ENCODE measurements at places on chromosomes 7 and 10.

- DNase-seq: no peak
Observed at GRCh38 chr10:98444314-98445006, 2.3 kb downstream of the HPS1 start.

- no peak for DNase-seq
Observed at GRCh38 chr7:7385421-7385820, 150.3 kb downstream of the COL28A1 start.

- no peak for DNase-seq
Observed at GRCh38 chr7:77752016-77752415, 46.2 kb downstream of the TMEM60 start.

- DNase-seq: no peak
Observed at GRCh38 chr7:152189061-152189460, 163.6 kb downstream of the GALNT11 start.

DNA sequence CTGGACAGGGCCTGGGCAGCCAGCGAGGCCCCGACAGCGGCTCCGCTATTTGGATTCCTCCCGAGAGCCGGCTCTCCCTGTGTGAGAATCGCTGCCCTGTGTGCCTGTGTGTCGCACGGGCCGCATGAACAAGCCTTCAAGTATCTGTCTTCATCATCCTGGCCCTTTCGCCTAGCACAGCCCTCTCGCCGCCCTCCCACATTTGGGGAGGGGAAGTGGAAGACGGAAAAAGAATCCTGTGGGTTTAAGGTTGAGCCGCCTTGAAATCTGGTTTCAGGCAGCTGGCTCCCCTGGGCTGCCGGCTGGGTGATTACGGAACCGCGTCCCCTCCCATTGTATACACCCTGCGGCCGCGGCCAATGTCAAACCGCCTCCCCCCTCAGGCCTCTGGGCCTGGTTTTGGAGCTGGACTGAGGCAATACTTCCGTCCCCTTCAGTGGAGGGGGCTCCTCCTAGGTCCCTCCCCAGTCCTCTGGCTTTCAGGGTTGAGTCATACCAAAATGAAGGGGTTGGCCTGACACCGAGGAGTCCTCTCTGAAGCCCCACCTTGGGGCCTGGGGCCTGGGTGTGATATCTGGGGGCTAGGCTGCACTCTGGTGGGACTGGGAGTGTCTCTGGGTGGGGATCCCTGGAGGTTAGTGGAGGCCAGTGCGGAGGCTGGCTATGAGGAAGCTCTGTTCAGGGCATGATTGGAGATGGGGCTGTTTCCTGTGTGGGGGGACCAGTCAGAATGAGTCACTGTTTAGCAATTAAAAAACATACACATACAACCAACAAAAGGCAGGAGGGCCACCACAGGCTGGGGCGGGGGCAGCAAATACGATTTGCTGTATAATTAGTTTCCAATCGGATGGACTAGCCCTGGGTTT lies 1.7 kb downstream of the TRIM8 start:
- DNase-seq: no peak

GRCh38 chr10:129021594-129022304 lies 445.3 kb upstream of the MGMT start:
- DNase-seq: peak; percentile 28

- DNase-seq: no peak
Observed at GRCh38 chr10:50909334-50910014, 24.0 kb upstream of the A1CF start.

- no peak for DNase-seq
Observed at GRCh38 chr7:45216622-45217165, 59.1 kb downstream of the RAMP3 start.

DNA sequence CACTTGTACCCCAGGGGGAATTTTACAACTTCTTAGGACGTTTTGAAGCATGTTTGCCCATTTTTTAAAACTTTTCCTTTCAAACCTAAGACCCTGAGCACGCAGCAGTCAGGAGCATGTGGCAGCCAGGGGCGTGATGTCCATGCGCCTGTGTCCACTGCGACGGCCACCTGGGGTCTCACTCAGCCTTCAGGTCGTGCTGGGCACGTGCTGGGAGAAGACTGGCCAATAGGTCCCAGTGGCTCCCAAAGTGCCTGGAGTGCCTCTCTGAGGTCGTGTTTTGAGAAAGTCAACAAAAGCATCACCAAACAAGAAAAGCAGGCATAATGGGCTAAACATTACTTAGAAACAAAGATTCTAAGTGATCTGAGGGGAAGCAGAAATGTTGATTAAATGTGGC lies 14.8 kb downstream of the LRRC27 start:
- no peak for DNase-seq

- no peak for DNase-seq
Observed at GRCh38 chr10:95655571-95656290, 780 bp downstream of the ALDH18A1 start.

- DNase-seq: no peak
Observed at GRCh38 chr7:30091491-30091912, 43.3 kb upstream of the MTURN start.

GRCh38 chr10:97648562-97649404 lies 8.3 kb downstream of the PI4K2A start:
- no peak for DNase-seq

GRCh38 chr10:80146918-80147317 lies 14.4 kb downstream of the PLAC9 start:
- no peak for DNase-seq

- DNase-seq: no peak
Observed at GRCh38 chr10:51251110-51251509, 176.8 kb downstream of the PRKG1 start.

GRCh38 chr7:158811894-158812293 lies 17.4 kb downstream of the ESYT2 start:
- DNase-seq: no peak

DNA sequence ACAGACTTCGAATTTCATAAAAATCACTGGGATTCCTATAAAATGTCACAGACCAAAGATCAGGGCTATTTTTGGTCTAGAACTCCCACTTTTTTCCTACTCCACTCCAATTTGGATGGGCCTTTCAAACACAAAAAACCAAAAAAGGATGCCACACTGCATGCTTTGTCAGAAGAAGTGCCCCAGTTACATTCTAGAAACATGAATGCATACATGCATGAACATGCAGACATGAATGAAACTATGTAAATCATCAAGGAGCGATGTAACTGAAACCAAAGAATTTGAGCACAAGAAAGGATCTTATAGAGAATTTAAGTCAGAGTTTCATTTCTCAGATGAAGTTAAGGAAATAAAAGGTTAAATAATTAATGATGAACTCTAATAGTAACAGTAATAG lies 31.8 kb upstream of the FAM133B start:
- no peak for DNase-seq

- no peak for DNase-seq
Observed at GRCh38 chr10:132511121-132512051, 26.2 kb upstream of the INPP5A start.

DNA sequence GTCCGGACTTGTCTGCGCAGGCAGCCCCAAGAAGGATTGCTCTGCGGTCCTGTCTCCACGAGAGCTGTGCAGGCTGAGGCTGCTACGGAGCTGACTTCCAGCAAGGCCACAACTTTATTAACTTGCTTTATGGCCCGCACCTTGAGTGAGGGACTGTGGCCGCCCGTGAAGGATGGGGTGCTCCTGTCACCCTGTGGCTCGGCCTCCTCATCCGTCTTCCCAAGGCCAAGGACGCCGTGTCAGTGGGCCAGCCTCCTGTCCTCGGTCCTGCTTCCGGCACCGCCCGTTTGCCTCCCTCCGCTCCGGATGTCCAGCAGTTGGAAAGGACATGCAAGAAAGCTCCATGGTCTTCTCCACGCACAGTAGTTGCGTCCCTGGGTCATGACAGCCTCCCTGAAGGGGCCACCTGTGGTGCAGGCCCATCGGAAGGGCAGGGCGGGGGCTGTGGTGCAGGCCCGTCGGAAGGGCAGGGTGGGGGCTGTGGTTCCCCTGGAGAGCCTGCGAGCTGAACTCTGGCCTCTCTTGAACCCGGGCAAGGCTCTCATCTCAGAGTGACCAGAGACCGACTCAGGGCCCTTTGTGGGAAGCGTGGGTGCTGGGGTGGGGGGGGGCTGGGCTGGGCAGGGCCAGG lies 87.1 kb downstream of the NKX6-2 start:
- DNase-seq: no peak

DNA sequence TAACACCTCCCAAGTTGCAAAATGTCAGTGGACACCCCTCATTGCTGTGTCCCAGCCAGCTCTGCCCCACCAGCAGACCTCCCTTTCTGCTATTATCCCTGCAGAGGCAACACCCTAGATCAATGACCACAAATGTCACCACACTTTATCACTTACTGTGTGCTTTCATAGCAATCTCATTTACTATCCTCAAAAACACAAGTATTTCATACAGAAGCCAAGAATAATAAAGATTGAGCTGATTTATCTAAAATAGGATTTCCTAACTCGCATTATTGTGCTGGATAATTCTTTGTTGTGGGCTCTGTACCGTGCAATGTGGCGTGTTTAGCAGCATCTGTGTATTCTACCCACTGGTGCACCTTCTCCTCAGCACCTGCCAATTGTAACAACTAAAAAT lies 13.2 kb upstream of the ABCB5 start:
- DNase-seq: no peak

GRCh38 chr10:69069090-69070042 lies 18.5 kb upstream of the SRGN start:
- DNase-seq: no peak

- no peak for DNase-seq
Observed at GRCh38 chr7:36506820-36507219, 117.2 kb downstream of the ANLN start.

DNA sequence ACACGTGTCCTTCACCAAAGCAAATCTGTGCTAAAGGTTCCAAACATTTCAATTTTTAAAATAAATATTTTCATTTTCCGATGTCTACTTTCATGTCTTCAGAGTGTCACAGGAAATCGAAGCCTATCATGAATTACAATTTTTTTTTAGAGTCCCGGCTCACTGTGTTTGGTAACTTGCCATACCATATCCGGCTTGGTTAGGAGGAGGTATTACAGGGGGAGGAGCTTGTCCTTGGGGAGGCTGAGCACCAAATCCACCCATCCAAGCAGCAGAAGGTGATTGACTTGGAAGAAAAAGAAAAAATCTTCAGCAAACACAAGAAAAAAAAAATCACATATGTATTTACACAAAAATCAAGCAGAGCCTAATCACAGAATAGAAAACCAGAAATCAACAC lies 21.3 kb downstream of the TIAL1 start:
- DNase-seq: no peak

GRCh38 chr7:139854124-139854511 lies 25.1 kb downstream of the TBXAS1 start:
- DNase-seq: no peak

DNA sequence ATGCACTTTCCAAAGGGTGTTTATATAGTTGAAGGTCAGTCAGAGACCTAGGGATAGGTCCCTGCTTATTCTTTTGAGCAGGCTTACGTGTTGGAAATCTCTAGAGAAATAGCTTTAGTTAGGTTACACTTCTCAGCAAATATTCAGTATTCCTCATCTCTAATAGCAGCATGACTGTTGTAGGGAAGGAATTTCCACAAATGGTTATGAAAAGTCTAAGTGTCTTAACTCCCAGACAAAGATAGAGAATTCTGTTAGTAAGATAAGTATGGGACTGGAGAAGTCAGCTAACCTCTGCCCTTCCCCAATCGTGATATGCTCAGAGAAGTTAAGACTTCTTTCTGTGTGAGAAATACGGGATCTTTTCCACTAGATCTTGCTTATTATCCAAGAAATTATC lies 16.5 kb downstream of the SGPL1 start:
- no peak for DNase-seq

- DNase-seq: no peak
Observed at GRCh38 chr7:128217030-128217805, 23.9 kb upstream of the LEP start.

DNA sequence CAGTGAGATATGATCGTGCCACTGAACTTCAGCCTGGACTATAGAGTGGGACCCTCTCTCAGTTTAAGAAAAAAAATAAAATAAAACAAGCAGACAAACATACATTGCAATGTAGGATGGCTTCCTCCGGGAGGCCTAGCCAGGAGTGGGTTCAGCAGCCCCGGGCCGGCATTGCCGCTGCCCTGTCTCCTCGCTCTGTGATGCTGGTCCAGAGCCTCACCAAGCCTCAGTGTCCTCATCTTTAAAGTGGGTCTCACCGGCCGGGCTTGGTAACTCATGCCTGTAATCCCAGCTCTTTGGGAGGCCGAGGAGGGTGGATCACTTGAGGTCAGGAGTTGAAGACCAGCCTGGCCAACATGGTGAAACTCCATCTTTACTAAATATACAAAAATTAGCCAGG lies 71.6 kb downstream of the PTPRE start:
- DNase-seq: no peak

DNA sequence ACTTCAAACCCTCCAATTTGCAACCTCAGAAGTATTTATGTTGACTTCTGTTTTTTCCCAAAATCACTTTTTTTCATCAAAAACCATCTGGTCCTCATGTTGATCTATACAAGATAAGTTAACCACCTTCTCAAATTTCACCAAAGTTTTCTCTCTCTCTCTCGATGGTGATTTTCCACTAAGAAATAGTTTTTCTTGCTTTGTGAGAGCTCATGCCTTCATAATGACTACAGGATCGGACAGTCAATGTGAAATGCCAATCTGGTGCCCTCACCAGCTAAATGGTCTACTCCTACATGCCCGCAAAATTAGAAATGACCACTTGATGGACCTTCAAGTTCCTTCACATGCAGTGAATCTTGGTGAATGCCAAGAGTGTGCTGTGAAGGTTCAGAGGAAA lies 40.4 kb downstream of the CNNM1 start:
- no peak for DNase-seq

- no peak for DNase-seq
Observed at GRCh38 chr10:77782328-77783061, 144.1 kb downstream of the DLG5 start.

GRCh38 chr7:157446322-157446721 lies 109.5 kb downstream of the DNAJB6 start:
- DNase-seq: no peak

DNA sequence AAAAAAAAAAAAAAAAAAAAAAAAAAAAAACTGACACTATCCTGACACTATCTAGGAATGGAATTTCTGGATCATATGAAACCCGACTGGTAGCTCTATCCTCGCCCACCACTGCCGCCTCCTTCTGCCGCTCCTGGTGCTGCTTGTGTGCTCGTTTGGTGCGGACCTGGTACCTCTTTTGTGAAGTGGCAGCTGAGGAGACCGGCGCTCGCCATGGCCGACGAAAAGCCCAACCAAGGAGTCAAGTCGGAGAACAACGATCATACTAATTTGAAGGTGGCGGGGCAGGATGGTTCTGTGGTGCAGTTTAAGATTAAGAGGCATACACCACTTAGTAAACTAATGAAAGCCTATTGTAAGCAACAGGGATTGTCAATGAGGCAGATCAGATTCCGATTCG lies 130.6 kb downstream of the SEPTIN14 start:
- no peak for DNase-seq

- DNase-seq: no peak
Observed at GRCh38 chr7:106666353-106666752, 5.4 kb upstream of the CCDC71L start.

GRCh38 chr10:14235566-14236195 lies 95.0 kb downstream of the FRMD4A start:
- no peak for DNase-seq
